NCI-H345 (cell line): ENCODE measurements at places on chromosomes 3 and 15.

DNA sequence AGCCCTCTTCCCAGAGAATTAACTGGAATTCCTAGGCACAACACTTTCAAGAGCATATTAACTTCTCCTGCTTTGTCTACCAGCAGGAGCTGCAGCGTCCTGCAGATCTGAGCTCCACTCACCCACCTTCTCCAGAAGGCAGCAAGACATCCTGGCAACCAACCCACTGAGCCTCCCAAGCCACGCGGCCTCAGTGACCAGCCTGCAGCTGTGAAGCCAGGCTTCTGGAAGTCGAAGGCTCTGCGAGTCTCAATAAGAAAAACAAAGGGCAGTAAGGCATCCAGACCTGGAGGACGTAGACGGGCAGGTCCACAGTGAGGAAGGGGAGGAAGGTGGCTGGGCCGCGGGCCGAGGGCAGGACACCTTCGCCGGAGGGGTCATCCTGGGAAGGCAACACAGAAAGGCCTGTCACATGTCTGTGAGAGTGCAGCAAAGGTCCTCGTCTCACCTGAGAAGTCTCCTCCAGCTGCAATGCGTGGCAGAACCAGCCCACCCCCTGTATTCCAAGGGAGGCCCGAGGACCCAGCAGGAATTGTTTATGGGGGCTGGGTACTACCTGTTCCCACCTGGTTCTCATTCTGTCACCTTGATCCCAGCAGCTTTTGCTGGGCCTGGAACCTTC lies 36.2 kb downstream of the ZXDC start:
- no peak for DNase-seq

- no peak for DNase-seq
Measured at GRCh38 chr3:161082063-161082462, 23.1 kb downstream of the B3GALNT1 start.

GRCh38 chr15:39052323-39052705 lies 487.7 kb upstream of the RASGRP1 start:
- DNase-seq: no peak

DNA sequence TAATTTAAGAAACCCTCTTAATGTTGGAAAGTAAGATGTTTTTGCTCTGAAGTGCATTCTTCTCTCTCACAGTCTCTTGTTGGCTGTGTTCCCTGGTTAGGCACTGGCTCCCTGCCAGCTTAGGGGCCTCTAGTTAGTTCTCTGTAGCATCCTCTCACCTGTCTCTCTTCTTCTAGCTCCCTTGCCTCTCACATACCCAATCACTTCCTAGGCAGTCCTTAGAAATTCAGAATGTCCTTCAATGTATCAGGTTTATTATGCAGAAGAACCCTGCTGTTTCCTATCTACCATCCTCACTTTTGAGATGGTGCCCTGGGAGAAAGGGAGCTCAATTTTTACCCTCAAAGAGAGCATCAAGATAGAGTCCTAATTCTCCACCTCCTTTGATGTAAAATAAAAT lies 36.2 kb upstream of the CPNE4 start:
- no peak for DNase-seq

DNA sequence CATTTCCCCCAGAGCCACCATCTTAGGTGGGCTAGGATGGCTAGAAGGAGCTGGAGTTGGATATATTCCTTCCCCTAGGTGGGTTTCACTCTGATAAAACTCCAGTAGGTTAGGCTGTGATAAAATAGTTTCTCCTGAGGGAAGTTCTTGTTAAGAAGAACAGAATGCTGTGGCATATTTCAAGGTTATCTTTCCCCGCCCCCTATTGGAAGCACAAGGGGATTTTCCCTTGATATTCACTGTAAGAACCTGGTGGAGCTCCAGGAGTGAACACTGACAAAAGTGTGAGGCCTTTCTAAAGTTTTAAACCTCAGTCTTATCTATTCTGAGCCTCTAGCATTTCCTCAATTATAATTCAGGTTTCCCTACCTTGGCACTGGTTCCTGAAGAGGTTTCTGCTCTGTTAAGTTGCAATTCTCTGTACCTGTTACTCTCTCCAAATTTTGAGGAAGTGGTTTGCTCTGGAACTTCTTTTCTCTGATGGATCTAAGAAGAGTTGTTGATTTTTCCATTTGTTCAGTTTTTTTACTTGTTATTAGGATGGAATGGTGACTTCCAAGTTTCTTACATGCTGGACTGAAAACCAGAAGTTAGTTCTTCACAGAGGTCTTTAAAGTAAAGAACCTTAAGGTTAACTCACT lies 113.5 kb downstream of the GMPS start:
- DNase-seq: no peak

DNA sequence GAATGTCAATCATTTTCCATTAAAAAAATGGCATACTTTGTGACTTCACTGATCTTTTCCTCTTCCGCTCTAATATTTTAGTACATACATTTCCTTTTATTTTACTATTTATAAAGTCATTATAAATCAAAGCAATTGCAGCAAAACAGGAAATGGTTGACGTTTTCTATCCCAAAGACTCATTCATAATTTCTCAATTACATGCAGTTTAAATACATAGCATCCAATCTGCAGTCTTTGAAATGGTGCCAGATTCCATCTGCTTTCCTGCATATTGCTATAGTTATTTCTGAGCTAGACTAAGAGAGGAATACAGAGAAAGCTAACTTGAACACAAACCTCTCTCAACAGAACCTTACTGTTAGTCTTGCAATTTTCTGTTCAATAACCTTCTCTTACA lies 179.8 kb downstream of the ZPLD1 start:
- no peak for DNase-seq
